Activated B cell treated with CpG ODN at 0.5 μM for 24 hours (primary cell): ENCODE measurements at places on chromosomes 7 and 10. TPM values are rescaled to one million over a fixed set of nuclear protein-coding genes. Genes with fewer than 3 reads are reported as not detected.
A peak's percentile ranks its signal among the peaks of the same experiment; 100 is the strongest.

The GPER1 gene
- 2.7 and 3.0 TPM in 2 replicates for total RNA-seq

The CFAP70 gene
- 1.2 and 1.7 TPM in 2 replicates for total RNA-seq

The ADAP1 gene
- 9.4 and 11.9 TPM in 2 replicates for total RNA-seq

GRCh38 chr7:12032146-12032545, 178.9 kb upstream of the TMEM106B start:
- DNase-seq = no peak

DNA sequence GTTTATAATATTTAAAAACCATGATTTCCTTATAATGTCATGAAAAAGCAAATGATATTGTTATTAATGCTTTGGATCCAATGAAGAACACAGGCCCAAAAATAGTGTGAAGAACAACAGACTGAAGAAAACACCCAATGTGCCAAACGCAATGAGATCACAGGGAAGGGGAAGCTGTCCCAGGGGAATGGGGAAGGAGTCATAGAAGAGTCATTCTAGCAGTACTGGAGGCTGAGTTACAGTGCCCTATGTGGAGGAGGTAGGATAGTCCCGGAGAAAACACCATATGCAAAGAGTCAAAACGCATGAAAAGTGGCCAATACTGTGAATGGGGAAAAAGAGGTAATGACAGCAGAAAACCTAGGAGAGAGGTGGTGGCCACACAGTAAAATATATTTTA, 50.9 kb downstream of the TPK1 start:
- DNase-seq = no peak

DNA sequence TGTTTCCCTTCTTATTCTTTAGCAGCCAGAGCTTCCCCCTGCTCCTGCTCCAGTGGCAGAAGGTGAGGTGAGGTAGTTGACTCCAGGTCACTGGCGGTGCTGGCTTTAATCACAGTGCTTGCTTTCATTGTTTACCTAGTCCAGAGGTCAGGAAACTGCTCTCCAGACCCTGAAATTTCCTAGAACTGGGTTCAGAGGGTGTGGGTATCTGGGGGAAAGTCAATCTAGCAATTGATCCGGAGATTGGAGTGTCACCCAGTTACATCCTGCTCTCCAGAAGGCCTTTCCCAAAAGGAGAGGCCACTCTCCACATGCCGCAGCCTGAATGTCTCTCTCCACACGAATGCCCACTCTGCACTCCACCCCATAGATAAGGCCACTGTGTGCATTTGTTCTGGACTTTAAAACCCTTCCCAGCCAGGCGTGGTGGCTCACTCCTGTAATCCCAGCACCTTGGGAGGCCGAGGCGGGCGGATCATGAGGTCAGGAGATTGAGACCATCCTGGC, 2.1 kb upstream of the MBL2 start:
- no peak for DNase-seq

- DNase-seq = no peak
These were observed 199.2 kb downstream of the IMMP2L start for GRCh38 chr7:111363099-111363498.

- DNase-seq = no peak
These were observed 124.5 kb downstream of the MYOF start for GRCh38 chr10:93357680-93358079.

- DNase-seq = no peak
These were observed 258.1 kb downstream of the PAXIP1 start for GRCh38 chr7:154744861-154745258.

DNA sequence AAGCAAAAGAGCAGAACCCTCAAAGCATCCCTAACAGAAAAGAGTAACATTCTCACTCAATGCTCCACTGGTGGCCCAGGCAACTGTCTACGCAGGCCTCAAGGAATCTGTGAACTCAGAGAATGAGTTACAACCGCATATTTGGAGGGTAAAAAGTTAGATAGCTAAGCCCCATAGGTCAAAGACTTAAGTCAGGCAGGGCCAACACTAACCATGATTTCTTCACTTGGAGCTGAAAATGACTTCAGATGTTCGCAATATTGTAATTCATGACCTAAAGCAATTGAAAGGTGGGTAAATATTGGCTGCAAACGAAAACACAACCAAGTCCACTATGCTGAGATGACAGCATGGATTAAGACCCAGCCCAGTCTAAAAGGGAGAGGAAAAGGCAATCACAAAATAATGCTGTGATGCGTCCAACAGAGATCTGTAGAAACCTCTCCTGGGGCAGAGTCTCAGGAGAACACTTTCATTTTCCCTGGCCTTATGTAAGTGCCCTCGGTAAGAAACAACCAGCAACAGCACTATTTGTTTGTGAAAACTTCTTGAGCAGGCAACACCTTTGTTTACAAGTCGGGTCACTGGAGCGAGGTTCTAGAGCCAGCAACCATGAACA, 176.5 kb downstream of the TNS3 start:
- no peak for DNase-seq

DNA sequence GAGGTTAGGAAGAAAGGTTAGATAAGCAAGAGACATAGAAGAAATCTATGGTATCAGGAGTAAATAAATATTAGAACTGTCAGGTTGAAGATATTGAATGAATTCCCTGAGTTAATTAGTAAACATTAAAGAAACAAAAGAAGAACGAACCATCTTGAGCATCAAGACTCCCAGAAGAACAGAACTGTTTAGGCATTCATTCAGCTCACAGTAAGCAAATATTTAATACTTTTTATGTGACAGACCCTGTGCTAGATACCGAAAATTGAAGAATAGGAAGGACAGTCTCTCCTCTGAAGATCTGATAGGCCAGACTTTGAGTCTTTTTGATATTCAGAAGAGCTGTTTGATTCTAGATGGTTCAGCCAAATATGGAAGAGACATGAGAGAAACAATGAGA, 731.5 kb downstream of the XPNPEP1 start:
- DNase-seq = no peak

- no peak for DNase-seq
These were observed 55.3 kb downstream of the SCIN start for GRCh38 chr7:12625836-12626235.

DNA sequence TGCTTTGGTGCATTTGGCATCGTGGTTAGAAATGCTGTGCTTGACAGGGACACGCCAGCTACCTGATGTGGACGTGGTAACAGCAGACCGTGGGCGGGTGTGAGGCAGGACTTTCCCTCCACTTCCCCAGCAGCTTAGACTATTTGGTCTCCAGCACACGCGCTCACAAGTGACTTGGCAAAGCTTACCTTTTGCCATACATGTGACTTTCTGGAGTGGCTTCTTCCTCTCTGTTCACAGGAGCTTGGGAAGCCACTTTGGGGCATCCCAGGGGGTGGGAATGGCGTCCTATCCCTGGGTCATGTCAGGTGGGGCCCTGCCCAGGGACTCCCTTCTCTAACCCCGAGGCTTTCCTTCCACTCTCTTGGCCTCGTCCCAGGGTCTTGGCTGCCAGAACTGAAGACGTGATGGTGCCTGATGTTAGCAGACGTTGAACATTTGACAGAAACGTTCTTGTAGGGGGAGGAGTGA, 228.7 kb upstream of the KLF6 start:
- peak; percentile 32 for DNase-seq

DNA sequence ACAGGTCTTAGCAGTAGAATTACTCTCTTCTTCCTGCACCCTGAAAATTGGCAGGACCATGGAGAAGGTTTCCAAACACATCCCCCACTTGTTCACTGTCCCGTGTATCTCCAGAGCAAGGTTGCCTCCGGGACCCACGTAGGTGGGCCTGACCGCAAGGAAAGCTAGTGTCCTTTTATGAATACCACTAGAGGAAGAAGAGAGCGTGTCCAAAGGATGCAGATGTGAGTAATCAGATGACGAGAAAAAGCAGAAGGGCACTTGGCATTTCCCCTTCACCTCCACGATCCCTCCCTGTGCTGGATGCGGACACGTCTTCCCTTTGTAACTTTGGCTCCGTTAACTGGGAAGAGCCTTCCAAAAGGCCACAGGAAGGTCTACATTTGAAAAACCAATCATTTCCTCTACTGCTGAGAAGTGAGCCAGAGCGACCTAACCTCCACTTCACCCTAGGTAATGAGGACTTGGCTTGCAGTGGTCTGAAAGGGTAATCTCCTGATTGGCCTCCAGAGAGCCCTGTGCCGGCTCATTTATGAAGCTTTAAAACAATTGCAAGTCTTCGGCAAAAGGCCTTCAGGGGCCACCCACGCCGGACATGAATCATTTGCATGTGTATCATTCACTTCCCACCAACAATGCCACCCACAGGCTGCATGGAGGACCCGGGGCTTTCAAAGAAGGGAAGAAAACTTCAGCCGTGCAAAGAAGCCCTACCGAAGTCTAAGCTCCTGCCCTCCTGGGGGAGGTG, 55.4 kb downstream of the LYZL1 start:
- DNase-seq = no peak

- DNase-seq = no peak
These were observed at the start of gene ZP3 for GRCh38 chr7:76424413-76425111. ZP3 (plus strand) TSS chr7:76424950; CDS start chr7:76424965, 15 bp downstream.

GRCh38 chr7:30841801-30842541, 69.7 kb upstream of the AQP1 start:
- no peak for DNase-seq

DNA sequence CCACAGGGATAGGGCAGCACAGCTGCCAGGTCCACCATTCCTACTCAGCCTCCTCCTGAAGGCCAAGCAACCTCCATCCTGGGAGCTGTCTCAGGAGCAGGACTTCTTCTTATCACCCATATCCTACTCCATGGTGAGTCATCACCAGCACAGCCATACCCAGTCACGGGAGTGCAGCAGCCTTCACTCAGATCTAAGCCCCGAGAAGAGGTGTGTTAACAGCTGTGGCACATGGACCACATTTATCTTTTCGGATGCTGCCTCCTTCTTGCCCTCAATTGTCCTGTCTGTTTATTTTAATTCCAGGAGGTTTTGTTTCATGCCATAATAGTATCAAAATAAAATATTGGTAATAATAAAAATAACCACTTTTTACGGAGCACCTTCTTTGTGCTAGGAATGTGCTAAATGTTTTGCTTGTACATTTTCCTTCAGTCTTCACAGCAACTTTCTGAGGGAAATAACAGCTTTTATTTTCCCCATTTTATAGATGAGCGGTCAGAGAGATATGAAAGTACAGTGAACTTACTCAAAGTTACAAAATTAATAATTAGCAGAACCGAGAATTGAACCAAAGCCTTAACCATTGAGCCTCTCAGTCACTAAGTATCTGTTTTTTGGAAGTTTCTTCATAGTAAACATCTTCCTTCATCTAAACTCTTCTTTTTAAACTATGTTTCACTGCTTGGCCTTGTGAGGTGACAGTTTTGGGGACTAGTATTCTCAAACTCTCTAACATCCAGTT, 2.5 kb upstream of the KEL start:
- no peak for DNase-seq

- no peak for DNase-seq
These were observed at the start of gene ATRNL1 for GRCh38 chr10:115093286-115093775. ATRNL1 (plus strand) TSS chr10:115093365; CDS start chr10:115093751, 386 bp downstream.

GRCh38 chr7:79453558-79454360, at the start of gene MAGI2:
MAGI2 (minus strand) TSS chr7:79453667; CDS start chr7:79453320, 347 bp downstream.
- DNase-seq = no peak

- DNase-seq = no peak
These were observed 2.7 kb upstream of the KMT2E start for GRCh38 chr7:105011141-105011830.

DNA sequence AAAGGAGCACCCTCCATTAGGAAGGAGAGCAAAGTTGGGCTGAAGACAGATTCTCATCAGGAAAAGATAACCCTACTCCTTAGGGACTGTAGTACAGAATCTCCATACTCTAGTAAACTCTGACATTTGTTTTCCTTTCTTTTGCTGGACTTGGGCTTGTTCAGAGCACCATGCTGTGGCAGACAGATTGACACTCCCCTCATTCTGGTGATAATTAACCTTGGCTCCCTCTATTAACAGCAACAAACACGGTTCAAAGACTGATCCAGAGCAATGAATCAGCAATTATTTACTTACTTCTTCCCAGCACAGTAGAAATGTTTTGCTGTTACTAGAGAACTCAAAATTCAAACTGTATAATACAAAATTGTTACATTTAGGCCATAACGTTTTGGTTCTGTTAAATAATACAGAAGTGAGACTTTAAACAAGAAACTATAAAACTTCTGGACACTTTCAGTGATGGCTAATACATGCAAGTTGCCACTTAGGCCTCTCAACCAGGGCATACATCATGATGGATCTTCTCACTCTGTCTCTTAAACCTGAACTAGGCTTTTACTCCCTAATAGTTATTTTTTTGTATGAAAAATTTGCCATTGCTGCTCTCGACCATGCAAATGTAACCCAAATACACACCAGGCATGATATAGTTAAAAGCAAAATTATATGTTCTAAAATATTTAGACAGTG, 639.0 kb downstream of the IPMK start:
- DNase-seq = no peak

- no peak for DNase-seq
These were observed 354.5 kb upstream of the ZMIZ1 start for GRCh38 chr10:78714225-78714624.

- DNase-seq = no peak
These were observed 135.0 kb downstream of the GALNT17 start for GRCh38 chr7:71266912-71267311.

GRCh38 chr7:96182424-96183158, 139.3 kb downstream of the SLC25A13 start:
- DNase-seq = no peak

GRCh38 chr7:151680810-151681209, 161.1 kb upstream of the RHEB start:
- DNase-seq = no peak

- no peak for DNase-seq
These were observed 269.2 kb downstream of the BAMBI start for GRCh38 chr10:28946479-28946878.

DNA sequence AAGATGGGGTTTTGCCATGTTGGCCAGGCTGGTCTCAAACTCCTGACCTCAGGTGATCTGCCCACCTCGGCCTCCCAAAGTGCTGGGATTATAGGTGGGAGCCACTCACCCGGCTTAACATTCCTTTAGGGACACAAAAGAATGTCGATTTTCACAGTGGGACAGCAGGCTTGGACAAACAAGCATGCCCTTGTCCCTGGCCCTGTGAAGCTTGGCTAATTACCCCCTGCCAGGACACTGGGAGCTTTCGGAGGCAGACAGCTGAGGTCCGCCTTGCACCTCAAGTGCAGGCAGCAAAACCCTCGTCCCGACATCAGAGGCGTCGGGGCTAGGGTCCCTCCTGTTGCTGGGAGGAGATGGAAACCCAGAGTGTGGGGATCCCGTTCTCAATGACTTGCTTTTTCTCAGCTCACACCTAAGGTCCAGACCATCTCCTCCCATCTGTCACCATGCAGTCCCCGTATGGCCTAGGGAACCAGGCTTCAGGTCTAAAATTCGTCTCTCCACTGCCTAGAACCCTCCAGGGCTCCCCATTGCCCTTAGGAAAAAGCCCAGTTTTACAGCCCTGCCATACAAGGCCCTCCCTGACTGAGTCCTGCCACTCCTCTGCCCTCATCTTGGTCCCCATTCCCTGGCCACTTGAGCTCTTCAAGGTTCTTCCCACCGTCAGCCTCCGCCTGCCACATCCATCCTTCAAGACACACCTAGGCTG, 6.3 kb upstream of the CLIP2 start:
- DNase-seq = no peak
